Naive thymus-derived CD4-positive, alpha-beta T cell (primary cell): ENCODE measurements at places on chromosomes 5 and 9.
A peak's percentile ranks its signal among the peaks of the same experiment; 100 is the strongest.

- no peak for DNase-seq
These were observed 41.5 kb downstream of the ANKRD55 start for GRCh38 chr5:56191656-56192055.

DNA sequence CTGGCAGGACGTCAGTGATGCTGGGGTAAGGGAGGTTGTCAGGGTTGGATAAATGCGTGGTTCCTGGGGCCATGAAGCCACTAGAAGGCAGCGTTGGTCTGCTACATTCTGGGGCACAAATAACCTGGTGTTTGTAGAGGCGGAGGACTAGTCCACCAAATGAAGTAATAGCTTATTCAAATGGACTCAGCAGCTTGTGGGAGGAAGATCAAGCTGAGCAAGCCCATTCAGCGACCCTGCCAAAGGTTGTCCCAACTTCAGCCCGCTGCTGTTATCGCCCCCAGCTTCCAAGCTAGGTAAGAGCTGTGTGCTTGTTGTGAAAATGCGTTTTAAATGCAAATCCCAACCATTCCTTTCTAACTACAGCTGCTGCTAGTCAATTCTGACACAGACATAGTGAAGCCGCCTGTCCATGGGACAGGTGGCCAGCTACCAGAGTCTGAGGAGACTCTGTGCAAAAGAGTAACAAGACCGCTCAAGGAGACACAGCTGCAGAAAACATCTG is 7.6 kb upstream of the FAM240B start:
- DNase-seq = no peak

- no peak for DNase-seq
These were observed 164.6 kb upstream of the PPP1R2B start for GRCh38 chr5:156685481-156685880.

- no peak for DNase-seq
These were observed 127.8 kb upstream of the CKMT2 start for GRCh38 chr5:81105261-81105877.

GRCh38 chr5:152514827-152515397 is 109.8 kb upstream of the NMUR2 start:
- no peak for DNase-seq

DNA sequence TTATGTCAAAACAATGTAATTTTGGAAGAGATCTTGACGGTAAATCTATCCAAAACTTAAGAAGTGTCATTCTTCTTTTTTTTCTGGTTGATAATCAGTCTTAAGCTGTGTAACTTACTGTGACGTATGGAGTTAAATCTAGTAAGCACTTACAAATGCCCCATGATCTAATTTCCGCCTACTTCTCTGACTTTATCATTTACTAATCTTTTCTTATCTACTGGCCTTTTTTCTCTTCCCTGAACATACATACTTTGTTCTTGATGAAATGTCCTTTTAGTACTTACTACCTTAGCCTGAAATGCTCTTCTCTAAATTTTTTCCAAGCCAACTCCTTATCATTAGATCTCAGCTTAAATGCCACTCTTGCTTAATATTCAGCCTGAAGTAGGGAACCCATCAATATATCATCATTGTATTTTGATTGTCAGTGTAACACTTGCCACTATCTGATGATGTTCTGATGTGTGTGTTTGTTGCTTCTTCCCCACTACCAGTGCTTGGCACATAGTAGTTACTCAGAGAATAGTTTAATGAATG is 27.6 kb downstream of the AP3S1 start:
- DNase-seq = no peak

- no peak for DNase-seq
These were observed 166.4 kb upstream of the SPRY4 start for GRCh38 chr5:142491270-142491669.

- DNase-seq = no peak
These were observed 139.7 kb downstream of the GNA14 start for GRCh38 chr9:77508396-77508795.

DNA sequence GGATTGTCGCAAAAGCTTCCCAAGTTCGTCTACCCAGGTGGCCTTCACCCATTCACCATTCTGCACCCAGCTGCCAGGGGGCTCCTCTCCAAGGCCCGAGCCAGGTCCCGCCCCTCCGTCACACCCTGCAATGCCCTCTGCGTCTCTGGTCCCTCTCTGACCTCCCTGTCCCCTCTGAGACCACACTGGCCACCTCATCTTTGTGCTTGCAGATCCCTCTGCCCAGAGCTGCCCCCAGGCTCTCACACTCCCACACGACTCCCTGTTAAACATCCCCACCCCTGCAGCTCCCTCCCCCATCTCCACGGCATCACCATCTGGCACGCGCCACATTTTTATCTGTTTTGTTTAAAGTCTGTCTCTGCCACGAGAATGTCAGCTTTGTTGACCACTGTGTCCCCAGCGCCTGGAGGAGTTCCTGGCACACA is 243.6 kb downstream of the PBX3 start:
- DNase-seq = no peak

DNA sequence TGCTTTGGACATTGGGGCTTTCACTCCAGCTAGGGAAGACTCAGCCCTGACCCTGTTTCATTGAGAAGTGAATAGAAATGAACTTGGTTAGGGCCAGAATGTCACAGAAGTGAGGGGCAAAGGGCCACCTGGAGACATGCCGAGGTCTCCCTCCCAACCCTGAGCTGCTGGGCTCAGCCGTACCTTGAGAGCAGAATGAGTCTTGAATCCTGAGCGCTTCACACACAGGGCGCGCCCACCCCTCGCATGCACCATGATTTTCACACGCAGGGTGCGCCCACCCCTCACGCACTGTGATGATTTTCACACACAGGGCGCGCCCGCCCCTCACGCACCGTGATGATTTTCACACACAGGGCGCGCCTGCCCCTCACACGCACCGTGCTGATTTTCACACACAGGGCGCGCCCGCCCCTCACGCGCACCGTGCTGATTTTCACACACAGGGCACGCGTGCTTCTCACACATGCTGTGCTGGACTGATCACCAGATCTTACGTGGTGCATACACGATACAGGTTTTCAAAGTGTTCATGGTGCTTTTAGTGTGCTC is 99.0 kb downstream of the EHMT1 start:
- DNase-seq = no peak

DNA sequence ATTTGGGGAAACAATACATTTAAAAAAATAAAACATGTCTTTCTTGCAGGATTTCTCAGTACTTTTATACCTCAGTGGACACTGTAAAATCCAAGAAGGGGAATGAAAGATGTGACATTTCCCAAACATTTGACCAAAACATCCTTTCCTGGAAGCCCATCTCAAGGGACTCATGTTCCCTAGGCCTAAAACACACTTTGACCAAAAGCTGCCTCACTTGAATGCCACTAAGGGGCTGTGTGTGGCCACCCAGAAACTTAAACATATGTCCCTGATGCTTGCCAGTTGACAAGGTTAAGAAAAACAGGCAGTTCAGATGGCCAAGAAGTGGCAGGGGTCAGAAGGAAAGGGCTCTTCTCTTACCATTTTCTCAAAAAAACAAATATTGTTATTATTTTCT is 73.6 kb downstream of the EPB41L4B start:
- no peak for DNase-seq

DNA sequence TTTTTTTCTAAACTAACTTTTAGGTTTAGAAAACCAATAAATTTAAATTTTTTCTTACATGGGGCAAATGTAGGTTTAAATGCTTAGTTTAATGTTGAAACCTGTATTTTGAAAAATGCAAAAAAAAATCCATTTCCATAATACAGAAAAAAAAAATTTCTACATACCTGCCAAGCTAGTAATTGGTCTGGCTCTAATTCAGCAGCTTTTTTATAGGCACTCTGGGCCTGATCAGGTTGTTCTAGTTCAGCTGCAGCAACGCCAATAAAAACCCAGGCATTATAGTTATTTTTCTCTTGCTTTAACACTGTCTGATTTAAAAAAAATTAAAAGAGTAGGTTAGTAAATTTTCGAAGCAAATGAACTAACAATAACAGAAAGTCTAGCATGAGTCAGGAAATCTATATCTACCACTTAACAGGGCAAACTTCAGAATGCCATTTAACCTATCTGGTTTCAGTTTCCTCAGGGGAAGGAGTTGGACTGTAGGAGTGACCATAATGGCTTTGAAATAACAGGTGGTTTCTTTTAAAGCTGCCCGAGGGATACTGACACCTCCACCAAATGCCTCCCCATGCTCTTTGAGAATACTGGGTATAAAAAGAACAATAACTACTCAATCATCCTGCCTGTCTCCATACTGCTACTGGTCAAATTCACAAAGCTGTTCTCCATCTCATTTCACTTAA is 11.6 kb downstream of the SKIC3 start:
- no peak for DNase-seq

DNA sequence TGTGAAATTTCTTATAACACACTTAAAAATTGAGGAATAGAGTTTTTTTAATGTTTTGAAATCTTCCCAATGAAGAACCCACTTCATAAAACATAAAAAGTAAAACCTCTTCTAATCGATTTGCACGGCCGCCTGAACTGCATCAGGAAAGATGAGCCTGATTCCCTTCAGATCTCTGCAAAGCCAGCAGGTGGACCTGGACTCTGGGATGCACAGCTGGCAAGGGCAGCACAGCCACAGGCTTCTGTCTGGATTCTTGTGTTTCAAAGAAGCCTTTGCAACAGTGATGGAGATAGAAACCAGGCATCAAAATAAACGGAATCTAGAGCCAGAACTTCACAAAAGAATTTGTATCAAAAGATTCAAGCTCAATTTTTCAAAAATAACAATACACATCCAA is 36.0 kb upstream of the SPATA31C2 start:
- DNase-seq = no peak

DNA sequence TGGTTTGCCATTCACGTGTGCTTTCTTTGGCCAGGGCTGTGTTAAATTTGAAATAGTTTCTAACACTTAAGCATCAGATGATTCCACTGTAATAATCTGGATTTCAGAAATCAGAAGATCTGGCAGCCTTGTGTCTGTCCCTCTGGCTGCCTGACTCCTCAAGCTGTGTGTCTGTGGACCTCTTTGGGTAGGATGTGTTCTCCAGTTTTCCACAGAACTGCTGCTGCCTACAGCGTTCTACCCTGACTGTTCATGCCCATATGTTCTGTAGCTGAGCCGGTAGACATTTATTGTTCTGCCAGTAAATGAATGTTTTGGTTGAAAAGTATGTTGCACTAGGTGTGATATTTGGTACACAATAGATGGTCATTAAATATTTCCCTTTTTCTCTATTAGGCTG is 81.3 kb downstream of the SH3GL2 start:
- DNase-seq = no peak

DNA sequence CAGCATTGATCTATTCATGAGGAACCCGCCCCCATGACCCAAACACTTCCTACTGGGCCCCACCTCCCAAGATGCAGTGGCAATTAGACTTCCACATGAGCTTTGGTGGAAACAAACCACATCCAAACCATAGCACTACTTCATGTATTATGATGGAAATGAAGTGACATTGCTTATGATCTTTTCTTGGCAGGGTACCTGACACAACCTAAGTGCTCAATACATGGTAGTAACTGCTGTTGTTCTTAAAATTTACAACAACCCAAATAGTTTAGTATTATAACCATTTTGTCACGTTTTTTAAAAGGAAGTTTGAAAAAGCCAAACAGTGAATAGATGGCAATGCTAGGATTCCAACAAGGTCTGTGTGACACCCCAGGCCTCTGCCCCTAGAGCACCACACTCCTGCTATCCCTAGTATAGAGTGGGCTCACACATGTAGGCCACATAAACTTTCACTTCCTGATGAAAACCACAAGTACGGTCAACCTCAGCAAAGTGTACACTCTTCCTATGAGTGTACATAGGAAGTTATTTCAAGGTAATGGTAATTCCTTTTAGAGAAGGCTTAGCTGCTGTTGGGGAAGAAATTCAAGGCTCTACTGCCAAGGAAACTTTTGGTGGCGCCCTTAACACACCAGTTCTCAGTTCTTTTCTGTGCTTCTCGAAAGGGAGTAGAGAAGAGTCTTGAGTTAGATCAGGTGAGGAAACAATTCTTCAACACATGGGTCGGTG is 97.6 kb downstream of the ARSB start:
- DNase-seq = no peak

GRCh38 chr9:92728831-92729734 is 35.5 kb downstream of the BICD2 start:
- DNase-seq = no peak

DNA sequence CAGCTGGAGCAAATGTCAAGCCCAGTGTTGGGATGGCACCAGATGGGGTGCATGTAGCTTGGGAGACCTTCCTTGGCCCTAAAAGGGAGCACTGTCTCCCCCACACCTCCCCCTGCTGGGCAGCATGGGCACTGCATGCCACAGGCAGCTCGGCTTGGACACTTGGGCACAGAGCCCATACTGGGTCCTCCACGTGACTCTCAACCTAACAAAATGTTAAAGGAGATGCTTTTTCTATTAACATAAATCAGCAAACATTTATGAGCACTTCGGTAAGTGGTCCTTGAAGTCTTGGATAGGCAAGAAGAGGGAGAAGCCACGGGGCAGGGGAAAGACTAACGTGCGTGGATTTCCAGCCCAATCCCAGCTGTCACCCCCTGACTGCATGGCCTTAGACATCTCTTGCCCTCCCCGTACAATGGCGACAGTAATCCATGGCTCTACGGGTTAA is 23.9 kb upstream of the MAPK9 start:
- DNase-seq = peak; percentile 79

GRCh38 chr5:82164977-82165713 is 113.0 kb downstream of the RPS23 start:
- no peak for DNase-seq
